ENCODE measurements at places on chromosomes 2 and 18.

DNA sequence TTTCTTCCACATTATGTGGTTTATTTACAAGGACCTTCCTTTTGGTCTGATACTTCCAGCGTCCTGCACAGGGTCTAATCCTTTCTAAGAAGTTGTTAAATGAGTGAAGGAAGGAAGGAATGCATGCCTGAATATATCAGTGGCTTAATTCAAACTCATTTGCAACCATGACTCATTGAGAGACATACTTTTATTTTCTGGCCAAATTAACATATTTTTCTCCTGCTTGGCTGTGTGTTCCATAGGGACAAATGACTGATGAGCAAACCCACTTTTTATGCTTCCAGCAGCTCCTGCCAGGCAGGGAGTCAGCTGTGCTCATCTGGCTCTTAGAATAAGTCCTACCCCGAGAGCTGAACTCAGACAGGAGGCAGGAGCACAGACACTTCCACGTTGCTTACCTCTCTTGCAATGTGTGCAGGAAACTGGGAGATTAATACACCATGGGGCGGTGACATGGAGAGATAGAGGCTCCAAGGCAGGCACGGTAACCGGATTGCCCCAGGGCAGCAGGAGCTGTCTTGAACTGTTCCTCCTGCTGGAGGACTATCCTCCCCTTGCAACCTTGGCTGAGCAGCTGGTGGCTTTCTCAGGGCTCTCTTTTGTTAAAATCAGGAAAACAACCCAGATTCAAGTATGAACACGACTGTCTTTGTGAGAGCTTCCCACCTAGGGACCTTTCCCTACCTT lies 667.5 kb upstream of the HS6ST1 start:
- no peak for DNase-seq

- no peak for DNase-seq
Observed at GRCh38 chr18:12014521-12015415, 33.5 kb downstream of the IMPA2 start.

DNA sequence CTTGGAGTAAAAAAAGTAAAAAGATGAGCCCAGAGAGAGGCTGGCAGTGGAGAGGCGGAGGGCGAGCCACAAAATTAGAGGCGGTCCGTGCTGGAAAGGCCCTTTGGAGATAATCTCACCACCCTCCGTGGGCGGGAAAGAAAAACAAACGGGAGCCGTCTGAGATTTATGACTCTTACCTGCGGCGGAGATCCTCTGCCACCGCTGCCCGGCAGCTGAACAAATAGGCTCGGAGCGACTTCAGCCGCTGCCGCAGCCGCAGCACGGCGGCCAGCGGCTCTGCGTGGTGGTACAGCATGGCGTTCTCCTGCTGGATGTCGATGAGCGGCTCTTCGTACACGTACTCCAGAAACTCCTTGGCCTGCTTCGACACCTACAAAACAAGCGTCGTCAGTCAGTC lies 94.6 kb downstream of the PLEKHM3 start:
- no peak for DNase-seq

- DNase-seq = no peak
Observed at GRCh38 chr18:55229682-55230081, 270.4 kb upstream of the CCDC68 start.

DNA sequence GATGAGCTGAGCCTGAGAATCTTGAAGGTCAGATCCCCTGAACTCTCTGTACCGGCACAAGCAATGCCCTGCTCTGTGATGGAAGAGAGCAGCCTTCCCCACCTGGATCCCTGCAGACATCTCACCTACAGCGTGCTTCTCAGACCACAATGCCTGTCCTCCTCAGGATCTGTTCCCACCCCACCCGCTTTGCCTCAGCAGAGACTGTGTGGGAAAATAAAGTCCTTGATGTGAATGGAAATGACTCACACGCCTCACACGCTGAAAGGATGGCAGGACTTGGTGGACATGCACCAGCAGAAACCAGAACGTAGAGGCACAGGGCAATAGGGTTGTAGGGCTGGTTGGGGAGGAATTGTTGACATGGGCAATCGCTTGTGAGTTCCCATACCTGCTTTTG lies 117.9 kb upstream of the POU3F3 start:
- no peak for DNase-seq

DNA sequence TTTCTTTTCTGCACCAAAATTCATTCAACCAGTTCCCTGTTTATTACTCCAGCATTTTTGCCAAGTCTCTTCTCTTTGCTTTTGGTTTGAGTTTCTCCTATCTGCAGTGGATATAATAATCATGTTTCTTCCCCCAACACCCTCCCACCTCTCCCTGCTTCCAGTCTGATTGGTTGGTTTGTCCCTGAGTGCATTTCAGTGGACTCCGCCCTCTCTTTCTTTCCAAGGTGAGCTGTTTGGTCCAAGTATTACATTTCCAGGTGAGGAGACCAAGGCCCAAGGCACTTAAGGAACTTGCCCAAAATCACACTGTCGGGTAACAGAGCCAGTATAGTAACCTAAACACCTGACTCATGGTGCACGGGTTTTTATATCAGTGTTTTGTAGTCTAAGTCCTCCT lies 17.7 kb downstream of the MRO start:
- no peak for DNase-seq

GRCh38 chr18:54888933-54889332 lies 60.7 kb downstream of the RAB27B start:
- DNase-seq = no peak

DNA sequence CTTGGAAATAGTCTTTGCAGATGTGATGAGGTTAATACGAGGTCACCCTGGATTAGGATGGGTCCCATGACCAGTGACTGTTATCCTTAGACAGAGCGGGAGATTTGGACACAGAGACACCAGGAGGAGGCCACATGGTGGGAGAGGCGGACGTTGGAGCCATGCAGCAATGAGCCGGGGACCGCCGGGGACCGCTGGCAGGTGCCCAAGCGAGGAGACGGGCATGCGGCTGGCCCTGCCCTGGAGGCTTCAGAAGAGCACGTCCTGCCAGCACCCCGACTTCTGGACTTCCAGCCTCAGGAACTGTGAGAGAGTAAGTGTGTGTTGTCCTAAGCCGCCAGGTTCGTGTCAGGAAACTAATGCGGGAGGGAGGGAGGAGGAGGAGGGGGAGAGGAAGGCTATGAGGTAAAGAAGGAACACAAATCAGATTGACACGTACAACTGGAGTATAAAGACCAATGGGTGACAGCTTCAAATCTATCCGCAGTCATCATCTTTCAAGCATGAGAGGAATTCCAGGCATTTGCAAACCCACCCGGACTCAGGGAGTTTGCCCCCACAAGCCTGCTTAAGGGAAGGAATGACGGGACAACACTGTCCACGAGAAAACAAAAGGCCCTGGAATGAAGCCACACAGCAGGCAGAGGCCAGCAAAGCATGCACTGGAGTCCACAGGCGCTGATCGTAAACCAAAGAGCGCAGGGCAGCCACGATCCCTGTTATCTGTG lies 11.6 kb upstream of the BOK start:
- DNase-seq = no peak

DNA sequence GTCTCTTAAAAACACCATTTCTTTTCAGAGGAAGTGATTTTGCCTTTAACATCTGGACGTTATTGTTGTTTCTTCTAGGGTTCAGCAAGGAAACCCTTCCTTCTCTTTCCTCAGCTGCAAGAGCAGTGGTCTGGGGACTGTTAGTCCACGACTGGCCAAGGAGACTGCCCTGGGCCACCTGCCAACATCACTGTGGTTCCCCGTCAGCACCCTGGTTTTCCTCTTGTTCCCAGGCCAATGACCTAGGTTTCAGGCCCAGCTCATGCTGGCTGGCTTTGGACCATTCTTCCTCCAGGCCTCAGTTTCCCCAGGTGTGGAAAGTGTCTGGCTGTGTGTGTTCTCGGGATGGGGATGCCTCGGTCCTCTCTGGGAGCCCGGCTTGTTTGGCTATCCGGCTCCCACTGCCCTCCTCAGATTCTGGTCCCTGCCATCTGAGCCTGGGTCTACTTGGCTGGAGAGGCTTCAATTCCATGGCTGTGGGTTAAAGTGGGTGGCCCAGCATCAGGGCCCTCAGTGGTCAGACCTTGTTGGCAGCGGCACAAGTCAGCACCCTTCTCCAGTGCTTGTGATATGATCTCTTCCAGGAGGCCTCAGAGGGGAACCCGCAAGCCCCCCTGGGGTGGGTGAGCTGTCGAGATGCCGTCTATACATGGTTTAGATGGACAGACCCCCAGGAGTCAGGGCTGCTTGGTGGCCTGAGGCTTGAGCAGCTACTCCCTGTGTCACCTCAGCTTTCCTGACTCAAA lies 234.3 kb upstream of the HS6ST1 start:
- DNase-seq = no peak

DNA sequence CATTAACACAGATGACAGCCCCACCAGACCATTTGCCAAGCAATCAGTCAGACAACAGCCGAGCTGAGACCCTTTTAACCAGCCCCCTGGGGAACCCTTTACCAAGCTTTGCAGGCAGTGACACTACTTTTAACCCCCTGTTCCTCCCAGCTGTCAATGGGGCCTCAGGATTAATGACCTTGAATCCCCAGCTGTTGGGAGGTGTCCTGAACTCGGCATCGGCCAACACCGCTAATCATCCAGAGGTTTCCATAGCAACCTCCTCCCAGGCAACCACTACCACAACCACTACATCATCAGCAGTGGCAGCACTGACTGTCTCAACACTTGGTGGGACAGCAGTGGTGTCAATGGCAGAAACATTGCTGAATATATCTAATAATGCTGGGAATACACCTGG lies 160.9 kb upstream of the EPC2 start:
- no peak for DNase-seq

- no peak for DNase-seq
Observed at GRCh38 chr2:18299423-18300212, 260.8 kb downstream of the RDH14 start.

GRCh38 chr2:161412346-161412745 lies 3.8 kb upstream of the TBR1 start:
- DNase-seq = no peak

GRCh38 chr2:229054311-229054710 lies 216.8 kb downstream of the PID1 start:
- DNase-seq = no peak

GRCh38 chr18:48575658-48576456 lies 37.0 kb downstream of the CTIF start:
- DNase-seq = no peak

GRCh38 chr2:37402636-37403035 lies 58.2 kb downstream of the QPCT start:
- no peak for DNase-seq

GRCh38 chr18:41745166-41746049 lies 209.6 kb upstream of the PIK3C3 start:
- peak; percentile 48 for DNase-seq

GRCh38 chr18:11091746-11092145 lies 57.6 kb downstream of the PIEZO2 start:
- no peak for DNase-seq

DNA sequence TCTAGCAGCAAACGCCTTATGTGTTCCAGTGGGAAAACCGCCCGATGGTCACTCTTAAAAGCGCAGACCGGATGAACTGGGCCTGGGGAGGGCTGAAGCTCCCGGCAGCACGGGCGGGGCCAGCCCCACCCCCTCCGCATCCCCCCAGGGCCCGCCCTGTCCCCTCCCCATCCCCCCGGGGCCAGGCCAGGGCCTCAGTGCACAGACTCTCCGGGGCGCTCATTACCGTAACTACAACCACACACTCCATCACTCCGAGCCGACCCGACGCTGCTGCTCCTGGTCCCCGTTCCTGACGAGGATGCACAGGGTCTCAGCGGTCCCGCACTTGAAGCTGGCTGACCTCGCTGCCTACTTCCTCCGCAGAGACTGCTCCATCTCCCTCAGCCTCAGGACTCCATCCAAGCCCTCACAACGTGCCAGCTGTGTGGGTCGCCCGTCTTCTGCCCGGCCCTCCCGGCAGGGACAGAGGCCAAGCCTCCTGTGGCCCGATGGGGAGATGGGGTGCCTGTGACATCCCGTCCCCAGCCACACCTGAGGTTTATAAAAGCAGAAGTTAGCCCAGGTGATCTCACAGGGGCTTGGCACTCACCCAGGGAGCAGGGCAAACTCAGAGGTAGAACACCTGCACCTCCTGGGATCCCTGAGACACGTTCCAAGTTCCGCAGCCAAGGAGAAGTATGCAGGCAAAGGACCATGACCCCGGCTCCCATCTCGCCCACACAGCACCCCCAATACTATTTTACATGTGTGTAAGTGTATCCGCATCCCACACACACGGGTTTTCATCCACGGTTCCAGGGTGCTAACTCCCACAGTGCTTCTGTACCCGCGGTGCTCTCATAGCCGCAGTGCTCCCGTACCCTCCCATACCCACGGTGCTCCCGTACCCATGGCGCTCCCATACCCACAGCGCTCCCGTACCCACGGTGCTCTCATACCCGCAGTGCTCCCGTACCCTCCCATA lies 36.0 kb downstream of the SLC66A2 start:
- DNase-seq = no peak

DNA sequence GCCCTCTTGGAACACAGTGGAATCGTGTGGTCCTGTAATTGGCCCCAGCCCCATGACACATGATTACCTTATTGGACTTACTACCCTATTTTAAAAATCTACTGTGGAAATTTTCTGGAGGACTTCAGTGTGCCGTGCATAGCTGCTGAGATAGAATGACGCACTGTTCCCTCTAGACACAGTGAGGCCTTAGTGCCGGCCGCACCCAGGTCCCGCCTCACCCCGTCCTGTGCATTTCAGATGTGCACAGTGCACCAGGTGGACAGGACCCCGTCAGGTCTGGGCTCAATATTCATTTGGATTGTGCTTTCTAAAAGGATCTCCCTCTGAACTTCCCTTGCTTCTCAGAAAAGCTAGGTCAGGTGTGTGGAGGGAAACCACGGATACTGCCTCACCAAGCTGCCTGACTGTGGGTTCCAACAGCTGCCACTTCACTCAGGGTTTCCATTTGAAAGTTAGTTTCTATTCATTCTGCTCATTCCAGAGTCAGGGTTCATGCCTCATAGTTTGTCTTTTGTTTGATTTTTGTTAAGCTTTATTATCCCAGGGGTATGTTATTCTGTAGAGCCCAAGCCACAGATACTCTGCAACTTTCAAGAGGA lies 155.8 kb downstream of the PTGR3 start:
- no peak for DNase-seq

DNA sequence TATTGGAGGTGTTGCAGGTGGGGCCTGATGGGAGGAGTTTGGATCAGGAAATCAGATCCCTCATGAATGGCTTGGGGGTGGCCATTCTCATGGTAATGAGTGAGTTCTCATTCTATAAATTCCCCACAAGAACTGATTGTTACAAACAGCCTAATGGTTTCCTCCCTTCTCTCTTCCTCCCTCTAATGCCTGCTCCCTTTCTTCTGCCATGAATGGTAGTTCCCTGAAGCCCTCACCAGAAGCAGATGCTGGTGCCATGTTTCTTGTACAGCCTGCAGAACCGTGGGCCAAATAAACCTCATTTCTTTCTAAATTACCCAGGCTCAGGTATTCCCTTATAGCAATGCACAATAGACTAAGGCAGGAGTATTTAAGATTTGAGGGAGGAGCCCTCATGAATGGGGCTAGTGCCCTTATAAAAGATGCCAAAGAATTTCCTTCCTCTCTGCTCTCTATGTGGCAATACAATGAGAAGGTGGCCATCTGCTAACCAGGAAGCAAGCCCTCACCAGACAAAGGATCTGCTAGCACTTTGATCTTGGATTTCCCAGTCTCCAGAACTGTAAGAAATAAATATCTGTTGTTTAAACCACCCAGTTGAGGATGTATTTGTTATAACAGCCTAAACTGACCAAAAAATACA lies 251.8 kb downstream of the ZEB2 start:
- peak; percentile 17 for DNase-seq

GRCh38 chr2:181264441-181264840 lies 192.7 kb upstream of the ITGA4 start:
- no peak for DNase-seq
